ENCODE measurements at places on chromosomes 7 and 10.

GRCh38 chr7:156842317-156842716 lies 50.7 kb downstream of the LMBR1 start:
- no peak for DNase-seq

DNA sequence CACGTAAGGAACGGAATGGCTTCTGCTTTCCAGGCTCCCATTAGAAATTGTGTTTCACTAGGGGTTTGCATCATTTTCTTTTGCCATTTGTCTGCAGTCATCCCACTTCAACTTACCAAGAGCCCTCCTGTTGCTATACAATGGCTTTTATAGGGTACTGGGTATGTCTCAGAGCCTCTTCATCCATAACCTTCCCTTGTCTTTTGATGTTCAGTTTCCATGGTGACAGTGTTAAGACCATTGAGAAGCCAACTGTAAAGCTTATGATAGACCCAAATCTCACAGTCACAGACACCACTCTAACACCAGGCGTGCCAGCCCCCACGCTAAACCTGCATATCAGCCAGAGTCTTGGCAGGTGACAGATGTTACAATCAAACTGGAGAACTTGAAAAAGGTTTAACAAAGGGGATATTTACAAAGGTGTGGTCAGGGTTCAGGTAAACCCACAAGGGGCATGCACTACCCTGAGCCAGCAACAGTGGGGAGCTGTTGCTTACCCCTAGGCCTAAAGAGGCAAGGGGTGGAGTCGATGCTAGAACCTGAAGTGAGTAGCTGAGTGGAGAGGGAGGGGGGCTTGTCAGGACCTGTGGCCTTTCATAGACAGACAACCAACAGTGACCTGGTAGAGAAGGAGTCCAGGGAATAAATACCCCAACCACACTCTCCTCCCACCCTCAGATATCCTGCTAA lies 53.2 kb upstream of the ABLIM1 start:
- DNase-seq, result no peak

DNA sequence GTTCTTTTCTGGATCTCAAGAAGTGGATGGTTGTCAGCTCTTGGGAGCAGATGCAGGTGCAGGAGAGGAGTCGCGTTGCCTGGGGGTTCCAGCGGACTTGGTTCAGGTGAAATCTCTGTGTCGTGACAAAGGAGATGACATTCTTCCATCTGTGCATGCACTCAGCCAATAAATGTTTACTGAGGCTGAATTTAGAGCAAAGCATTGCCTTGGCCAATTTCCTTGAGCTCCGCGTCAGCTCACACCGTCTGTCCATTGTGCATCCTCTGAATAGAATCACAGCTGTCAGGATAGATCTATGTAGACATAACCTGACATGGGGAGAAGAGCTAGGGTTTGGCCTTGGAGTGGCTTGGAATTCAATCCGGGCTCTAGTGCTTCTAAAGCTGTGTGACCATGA lies 343.7 kb downstream of the GLRX3 start:
- no peak for DNase-seq

DNA sequence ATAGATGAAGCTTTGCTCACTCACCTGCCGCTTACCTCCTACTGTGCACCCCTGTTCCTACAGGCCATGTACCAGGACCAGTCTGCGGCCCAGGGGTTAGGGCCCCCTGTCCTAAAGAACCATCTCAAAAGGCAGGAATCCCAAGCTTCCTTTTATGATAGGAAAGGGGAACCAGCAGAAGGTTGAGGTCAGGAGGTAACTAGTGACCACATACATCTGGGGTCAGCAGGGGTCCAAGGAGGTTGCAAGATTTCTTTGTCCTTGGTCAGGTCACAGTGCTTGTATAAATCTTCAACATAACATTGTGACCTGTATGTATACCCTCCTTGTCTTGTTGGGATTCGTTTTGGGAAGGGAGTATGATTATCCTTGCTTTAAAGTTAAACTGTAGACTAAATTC lies 73.8 kb downstream of the OAT start:
- DNase-seq, result no peak

- DNase-seq, result no peak
Observed at GRCh38 chr7:124308384-124308783, 275.5 kb upstream of the TMEM229A start.

- DNase-seq, result no peak
Observed at GRCh38 chr7:74216361-74216761, 6.6 kb downstream of the LAT2 start.

DNA sequence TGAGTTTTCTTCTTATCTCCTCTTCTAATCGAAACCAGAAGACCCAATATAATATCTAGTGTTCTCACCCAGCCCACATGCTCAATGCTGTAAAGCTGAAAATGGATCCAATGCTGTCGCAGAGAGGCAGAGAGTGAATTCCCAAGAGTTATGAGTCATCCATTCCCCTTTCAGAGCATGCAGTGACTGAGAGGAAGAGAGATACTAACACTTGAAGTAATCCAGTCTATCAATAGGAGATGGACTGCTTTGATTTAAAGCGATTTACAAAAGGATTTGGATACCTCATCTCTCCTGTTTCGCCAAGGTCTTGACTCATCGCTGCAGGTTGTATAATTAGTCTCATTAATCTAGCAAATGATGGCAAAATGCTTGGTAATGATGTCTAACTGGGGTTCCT lies 41.5 kb upstream of the PRKCQ start:
- no peak for DNase-seq

DNA sequence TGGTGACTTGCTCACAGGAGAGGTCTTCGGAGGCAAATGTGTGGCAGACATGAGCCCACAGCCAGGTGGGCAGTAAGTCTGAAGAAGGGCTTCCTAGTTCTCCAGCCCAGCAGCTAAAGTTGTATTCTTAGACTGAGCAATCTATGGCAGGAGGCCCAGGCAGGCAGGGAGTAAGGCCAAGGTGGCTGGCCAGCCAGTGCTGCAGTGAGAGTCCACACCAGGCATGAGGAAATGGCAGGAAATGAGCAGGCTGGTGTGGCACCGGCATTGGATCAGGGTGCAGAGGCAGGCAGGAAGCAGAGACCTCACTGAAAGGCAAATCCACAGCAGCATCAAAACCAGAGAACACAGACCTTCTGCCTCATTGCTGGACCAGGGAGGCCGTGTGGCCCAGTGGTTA lies 84.6 kb upstream of the PDE1C start:
- no peak for DNase-seq

GRCh38 chr7:47078241-47078640 lies 503.7 kb downstream of the TNS3 start:
- no peak for DNase-seq

DNA sequence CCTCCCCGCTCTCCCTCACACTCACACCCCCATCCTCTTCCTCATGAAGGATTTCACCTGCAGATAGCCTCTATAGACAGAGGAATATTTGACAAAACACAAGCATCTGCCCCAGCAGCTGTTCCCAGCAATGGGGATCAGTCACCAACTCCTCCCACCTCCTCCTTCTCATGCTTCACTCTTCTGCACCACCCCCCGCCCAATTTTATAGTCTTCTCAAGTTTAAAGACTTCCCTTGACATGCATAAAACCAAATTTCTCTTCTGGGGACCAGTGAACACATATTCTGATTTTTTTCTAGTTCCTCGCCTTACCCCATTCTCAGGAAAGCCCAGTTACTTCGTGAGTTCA lies 654.4 kb downstream of the LRMDA start:
- no peak for DNase-seq

DNA sequence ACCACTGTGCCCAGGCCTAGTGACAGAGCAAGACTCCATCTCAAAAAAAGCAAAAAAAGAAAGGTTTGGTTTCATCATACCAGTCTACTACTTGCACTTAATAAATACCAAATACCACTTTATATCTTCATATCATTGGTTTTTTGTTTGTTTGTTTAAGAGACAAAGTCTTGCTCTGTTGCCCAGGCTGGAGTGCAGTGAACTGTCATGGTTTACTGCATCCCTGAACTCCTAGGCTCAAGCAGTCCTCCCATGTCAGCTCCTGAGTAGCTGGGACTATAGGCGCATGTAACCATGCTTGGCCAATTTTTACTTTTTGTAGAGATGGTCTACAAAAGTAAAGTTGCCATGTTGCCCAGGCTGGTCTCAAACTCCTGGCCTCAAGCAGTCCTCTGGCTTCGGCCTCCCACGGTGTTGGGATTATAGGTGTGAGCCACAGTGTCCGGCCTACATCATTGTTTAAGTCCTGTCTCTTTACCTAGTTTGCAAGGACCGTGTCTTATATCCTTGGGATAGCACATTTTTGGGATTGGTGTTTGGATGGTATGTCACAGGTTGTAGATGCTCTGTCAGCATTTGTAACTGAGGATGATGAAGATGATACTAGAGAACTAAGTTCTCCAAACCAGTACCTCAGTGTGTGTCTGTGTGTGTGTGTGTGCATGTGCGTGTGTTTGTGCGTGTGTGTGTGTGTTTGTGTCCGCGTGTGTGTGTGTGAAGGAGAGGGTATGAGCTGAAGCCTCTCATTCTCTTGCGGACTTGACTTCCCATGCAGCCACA lies 9.3 kb downstream of the LMTK2 start:
- no peak for DNase-seq

- DNase-seq, result no peak
Observed at GRCh38 chr10:19656420-19657042, 159.7 kb upstream of the PLXDC2 start.

DNA sequence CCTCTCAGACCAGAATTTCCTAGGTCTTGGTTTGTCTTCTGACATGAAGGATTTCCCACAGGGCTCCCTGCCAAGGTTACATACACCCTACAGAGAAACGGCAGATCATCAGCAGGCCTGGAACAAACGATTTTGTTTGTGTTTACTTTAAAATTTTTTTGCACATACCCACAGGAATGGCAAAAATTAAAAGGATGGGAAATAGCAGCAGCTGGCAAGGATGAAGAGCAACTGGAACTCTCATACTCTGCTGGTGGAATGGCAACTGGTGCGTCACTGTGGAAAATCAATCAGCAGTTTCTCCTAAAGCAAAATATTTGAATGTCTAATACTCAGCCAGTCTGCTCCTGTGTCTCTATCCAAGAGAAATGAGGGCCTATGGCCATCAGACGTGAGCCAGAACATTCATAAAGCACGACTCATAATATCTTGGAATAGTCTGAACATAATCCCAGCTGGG lies 6.5 kb downstream of the BAIAP2L1 start:
- DNase-seq, result peak; percentile 36

GRCh38 chr7:36814311-36814710 lies 90.0 kb upstream of the AOAH start:
- DNase-seq, result no peak

DNA sequence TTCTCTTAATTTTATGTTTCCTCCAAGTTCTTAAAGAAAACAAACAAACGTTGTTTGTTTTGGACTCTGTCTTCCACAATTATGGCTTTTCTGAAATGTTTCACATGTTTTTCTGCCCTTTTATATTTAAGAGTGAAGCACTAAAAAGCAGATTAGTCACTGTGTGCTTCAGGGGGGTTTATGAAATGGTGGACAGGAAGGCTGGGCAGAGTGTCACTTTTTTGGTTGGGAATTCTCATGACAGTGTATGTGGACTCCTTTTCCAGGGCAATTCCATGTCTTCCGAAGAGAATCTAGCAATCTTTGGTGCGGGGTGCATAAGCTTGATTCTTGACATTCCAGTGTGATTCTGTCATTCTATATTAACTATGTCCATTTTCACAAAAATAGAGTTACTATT lies 669.4 kb downstream of the PARD3 start:
- no peak for DNase-seq

GRCh38 chr10:108064746-108065260 lies 900.3 kb upstream of the SORCS1 start:
- DNase-seq, result no peak

GRCh38 chr10:124491105-124491504 lies 29.5 kb downstream of the LHPP start:
- DNase-seq, result no peak

- no peak for DNase-seq
Observed at GRCh38 chr7:17440831-17441230, 142.4 kb downstream of the AHR start.

GRCh38 chr10:19785366-19785765 lies 30.9 kb upstream of the PLXDC2 start:
- no peak for DNase-seq

DNA sequence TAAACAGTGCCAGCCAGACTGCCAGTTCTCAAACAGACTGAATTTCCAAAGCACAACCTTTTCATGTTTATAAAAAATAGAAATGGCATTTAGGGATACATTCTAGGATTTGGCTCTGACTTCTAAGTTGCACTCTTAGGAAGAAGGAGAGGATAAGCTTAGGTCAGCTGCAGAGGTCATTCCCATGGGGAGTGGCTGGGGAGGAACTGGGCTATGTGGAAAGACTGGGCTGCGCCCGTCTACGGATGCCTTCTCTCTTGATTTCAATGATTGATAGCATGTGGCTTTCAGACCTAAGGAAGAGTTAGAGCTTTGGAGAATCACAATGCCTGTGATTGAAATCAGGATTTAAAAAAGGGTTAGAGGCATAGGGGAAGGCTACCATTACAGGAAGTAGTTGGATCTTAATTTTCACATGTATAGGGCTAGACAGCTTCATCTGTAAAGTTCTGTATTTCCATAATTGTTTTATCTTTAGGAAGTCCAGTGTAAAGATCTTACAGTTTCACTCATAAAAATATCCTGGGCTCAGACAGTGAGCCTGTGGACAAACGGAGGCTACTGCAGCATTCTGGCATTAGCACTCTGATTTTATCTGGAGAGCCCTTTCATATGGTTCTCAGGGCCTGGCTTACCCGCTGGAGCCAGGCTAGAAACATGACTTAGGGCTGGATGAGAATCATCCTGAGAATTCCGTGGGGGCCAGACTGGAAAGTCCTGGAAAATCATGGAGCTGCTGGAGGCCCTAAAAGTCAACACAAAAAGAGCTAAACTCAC lies 29.5 kb downstream of the NUDT5 start:
- DNase-seq, result no peak

GRCh38 chr10:60848126-60848525 lies 69.8 kb downstream of the CDK1 start:
- no peak for DNase-seq

- DNase-seq, result no peak
Observed at GRCh38 chr10:3265088-3265487, 92.5 kb upstream of the PITRM1 start.

GRCh38 chr10:32437334-32437733 lies 8.6 kb upstream of the CCDC7 start:
- DNase-seq, result no peak

- DNase-seq, result peak; percentile 66
Observed at GRCh38 chr7:151012911-151013347, 11.4 kb downstream of the ATG9B start.

Measured in left hindlimb (tissue), 1 donor.